ENCODE measurements at places on chromosomes 5 and 9.

- peak; percentile 84 for DNase-seq
These were observed 43.1 kb downstream of the TMEM174 start for GRCh38 chr5:73215891-73216610.

- no peak for DNase-seq
These were observed 68.1 kb downstream of the FBN2 start for GRCh38 chr5:128469912-128470311.

GRCh38 chr9:105299190-105299854 lies 54.9 kb downstream of the SLC44A1 start:
- no peak for DNase-seq

DNA sequence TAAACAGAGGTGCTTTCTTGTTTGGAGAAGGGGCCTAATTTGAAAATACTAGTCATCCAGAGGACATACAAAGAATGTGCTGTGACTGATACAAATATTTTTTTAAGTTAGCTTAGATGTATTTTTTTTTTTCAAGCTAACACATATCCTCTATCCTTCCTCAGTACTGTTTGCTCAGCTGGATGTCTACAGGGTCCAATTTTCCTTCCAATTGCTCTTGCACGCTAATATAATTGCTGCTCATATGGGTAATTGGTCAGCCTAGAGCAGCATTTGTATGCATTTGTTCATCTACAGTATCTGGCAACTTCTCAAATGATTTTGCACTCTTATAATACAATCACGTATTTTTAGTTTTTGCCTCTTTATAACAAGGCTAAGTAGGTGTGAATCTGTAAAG lies 84.7 kb downstream of the ZDHHC21 start:
- DNase-seq, result no peak

DNA sequence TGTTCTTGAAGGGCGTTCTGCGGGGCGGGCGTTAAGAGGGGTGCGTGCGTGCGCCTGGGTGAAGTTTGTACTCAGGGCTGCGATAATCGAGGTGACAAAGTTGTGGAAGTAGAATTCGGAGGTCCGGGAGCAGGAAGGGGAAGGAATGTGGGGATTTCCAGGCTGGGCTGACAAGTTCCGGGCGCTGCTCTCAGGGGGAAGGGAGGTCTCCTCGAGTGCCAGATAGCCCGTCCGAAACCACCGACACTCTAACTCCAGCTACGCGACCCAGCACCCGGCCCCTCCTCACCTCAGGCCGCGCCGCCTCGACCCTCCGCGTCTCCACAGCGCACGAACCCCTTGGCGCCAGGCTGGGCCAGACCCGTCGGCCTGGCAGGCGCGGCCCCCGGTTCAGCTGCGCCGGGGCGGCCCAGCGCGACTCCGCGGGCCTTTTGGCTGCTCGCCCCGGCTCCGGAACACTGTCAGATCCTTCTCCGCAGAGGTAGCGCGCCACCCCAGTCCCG lies at the start of gene IL6ST:
IL6ST (minus strand) TSS at position 469 of the 503 bp plus-strand sequence. CDS start 18,685 bp downstream, outside the sequence.
- no peak for DNase-seq

DNA sequence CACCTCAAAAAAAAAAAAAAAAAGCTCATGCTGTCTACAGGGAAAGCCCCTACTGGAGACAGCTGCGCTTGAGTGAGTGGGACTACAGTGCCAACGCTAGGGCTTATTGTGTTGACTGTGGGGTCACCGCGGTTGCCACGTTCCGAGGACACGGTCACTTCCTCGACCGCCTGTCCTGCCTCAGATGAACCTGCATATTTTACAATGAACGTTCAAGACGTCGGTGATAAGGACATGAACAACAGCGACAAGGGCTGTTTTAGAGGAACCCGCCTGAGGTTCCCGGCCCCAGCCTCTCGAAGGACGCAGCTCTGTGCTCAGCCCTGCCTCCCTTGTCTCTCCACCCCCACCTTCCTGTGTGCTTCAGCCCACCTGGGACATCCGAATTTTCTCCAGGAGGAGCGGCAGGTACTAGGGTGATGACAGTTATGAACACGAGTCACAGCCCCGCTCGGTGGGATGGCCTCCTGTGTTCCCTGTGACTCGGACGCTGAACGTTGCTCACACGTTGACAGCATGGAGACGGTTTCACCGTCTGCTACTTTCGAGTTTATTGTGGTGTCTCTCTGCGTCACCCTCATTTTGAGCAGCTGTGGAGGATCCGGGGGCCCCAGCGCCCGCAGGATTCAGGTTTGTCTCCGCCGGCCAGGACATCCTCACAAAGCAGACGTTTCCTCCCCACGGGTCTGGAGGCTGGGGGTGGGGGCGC lies 11.3 kb upstream of the DIPK1B start:
- DNase-seq, result peak; percentile 11

- DNase-seq, result no peak
These were observed 167.2 kb downstream of the PAX5 start for GRCh38 chr9:36866840-36867239.

DNA sequence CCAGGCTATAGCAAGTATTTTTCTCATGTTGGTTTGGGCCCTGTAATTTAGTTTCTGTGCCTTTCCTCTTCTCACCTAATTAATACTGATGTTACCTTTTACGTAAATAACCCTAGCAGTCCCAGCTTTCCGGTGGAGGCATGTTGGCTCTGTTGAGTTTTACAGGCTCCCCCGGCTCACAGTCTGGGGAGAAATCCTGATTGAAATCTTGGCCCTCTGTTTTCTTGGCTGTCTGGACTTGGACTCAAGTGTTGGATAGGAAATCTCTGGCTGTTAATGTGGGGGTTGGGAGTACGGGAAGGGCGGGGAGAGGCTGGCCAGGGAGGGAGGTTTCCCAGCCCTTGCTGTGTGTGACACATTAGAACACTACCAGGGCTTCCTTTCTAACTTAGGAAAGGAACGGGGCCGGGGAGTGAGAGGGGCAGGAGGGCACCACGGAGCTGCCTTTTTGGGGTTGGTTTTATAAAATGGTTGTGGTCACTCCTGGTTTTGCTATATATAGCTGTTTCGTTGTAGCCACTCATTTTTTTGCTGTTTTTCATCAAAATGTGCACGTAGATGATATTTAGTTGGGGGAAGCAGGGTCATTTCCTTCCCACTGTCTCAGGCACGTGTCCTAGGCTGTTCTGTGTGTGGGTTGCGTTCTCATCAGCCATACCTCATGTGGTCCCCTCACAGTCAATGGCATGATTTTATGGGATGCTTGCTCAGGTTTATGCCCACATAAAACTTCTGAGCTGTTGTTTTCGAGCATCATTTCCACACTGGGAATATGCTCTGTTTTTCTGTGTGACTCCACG lies 11.0 kb downstream of the TRIO start:
- DNase-seq, result peak; percentile 52

GRCh38 chr9:20621471-20622329 lies 599 bp downstream of the MLLT3 start:
- peak; percentile 47 for DNase-seq

- no peak for DNase-seq
These were observed 3.7 kb downstream of the HNRNPA0 start for GRCh38 chr5:137750436-137750835.

DNA sequence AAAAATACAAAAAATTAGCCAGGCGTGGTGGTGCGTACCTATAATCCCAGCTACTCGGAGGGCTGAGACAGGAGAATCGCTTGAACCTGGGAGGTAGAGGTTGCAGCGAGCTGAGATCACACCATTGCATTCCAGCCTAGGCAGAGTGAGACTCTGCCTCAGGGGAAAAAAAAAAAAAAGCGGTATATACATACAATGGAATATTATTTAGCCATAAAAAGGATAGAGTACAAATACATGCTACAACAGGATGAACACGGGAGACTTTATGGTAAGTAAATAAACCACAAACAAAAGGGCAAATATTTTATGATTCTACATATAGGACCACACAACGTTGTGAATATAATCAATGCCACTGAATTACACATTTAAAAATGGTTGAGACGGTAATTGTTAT lies 5.2 kb downstream of the UBTD2 start:
- DNase-seq, result no peak

GRCh38 chr9:20990867-20991266 lies 40.6 kb downstream of the HACD4 start:
- DNase-seq, result no peak

- DNase-seq, result no peak
These were observed 8.6 kb downstream of the RBM22 start for GRCh38 chr5:150692276-150692675.

GRCh38 chr5:95841914-95842812 lies 19.6 kb upstream of the GLRX start:
- no peak for DNase-seq
